ENCODE measurements at places on chromosomes 3 and 15.

GRCh38 chr15:53454843-53455721 is 304.4 kb downstream of the WDR72 start:
- DNase-seq = no peak

- no peak for DNase-seq
Observed at GRCh38 chr3:196821806-196822355, 45.8 kb upstream of the SENP5 start.

GRCh38 chr3:113070072-113070640 is 79.4 kb downstream of the GTPBP8 start:
- DNase-seq = no peak

GRCh38 chr3:185900228-185900627 is 37.6 kb downstream of the TRA2B start:
- no peak for DNase-seq

GRCh38 chr15:53251996-53252395 is 461.9 kb upstream of the ONECUT1 start:
- no peak for DNase-seq

DNA sequence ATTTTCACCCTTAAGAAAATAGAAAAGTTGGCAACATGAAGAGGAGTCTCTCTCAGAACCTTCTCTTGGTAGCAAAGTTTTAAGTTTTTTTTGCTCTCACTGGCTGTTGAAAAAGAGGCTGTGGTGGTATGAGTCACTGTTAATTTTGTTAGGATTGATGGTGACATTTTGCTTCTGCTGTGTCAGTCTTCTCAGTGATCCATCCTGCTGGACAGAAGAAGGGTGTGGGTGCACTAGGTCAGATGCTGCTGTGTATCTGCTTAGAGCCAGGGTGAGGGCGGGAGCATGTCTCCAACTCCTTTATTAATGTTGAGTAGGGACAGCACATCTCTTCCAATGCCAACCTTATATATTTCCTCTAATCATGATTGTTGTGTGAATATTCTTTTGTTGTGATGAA is 369.5 kb downstream of the FEZF2 start:
- no peak for DNase-seq

GRCh38 chr15:80689716-80690115 is 5.4 kb upstream of the ABHD17C start:
- no peak for DNase-seq

DNA sequence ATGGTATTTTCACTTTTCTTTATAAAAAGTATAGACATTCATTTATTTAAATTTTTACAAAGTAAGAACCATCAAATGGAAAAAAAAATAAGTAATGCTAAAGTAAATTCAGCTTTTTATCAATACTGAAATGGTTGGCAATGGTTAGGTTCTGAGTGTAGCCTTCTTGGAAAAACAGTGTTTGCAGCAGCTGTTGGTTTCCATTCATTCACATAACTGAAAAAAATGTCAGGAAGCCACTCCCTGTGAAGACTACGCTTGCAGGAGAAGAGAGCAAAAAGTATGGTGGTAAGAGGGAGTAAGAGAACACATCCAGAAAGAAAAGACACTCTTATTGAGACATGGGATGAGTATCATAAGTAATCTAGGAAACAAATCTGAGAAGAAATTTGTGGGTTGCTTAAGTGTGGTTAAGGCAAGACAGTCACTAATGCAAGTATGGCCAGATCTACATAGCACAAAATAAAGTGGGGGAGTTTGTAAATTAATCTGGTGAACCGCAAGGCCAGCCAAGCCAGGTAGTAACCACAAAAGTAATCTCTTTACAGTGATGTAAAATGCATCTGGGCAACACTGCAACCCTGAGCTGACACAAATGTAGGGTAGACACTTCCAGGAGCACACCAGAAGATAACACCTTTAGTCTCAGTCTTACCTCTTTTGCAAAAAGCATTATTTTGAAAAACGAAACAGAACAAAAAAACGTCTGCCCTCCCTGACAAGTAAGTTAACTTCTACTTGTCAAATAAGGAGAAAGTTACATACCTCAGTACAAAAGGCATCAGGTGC is 133.7 kb downstream of the IGSF11 start:
- DNase-seq = no peak

GRCh38 chr3:3578718-3579117 is 220.5 kb upstream of the LRRN1 start:
- DNase-seq = no peak

DNA sequence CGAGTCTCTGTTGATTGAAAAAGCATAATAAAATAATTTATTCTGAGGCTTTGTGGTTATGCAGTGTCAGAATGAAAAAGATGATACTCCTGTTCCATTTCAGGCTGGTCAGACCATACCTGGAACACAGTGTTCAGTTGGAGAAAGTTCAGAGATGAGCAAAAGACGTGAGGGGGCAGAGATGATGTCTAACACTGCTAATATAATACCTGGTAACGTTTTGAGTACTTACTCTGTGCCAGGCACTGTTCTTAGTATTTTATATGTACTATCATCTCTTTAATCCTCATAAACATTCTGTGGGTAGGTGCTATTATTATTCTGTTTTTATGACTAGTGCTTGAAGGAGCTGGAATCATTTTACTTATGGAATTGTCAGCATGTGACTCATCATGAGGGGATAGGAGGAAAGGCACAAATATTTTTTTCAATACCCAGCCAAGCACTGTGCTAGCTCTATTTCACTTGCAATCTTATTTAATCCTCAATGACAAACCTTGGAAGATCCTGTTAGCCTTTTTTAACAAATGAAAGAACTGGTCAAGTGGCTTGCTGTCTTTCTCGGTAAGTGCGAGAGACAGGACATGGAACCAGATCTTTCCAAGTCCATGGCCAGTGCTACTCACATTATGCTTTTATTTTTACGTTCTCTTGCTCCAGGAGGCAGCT is 31.8 kb downstream of the IQGAP1 start:
- no peak for DNase-seq

DNA sequence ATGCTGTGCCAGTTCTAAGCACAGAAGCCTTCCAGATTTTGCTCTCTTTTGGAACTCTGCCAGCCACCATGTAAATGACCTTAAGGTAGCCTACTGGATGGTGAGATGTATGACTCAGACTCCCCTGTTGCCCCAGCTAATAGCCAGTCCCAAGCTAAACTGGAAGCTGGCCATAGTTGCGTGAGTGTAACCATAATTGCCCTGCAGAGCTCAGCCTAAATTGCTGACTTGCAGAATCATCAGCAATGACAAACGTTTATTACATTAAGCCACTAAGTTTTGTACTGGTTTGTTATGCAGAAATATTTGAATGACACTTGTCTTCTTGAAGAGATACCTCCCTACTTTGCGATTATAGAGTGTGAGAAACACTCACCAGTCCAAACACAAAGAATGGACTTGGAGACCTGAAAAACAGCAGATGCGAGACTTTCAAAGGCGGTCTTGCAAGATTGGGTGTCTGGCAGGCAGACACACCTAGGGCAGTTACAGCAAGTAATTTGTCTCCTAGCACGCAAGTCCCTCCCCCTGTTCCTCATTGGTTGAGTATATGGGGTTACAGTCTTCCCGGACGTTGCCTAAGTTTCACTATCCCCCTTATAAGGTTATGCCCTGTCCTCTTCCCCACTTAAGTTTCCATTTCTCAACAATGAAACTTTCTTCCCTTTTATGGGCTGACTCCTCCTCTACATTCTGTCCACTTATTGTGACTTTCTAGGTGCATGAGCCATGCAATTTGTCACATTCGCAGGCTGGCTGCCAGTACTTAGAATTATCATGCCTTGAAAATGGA is 83.6 kb upstream of the XCR1 start:
- no peak for DNase-seq

DNA sequence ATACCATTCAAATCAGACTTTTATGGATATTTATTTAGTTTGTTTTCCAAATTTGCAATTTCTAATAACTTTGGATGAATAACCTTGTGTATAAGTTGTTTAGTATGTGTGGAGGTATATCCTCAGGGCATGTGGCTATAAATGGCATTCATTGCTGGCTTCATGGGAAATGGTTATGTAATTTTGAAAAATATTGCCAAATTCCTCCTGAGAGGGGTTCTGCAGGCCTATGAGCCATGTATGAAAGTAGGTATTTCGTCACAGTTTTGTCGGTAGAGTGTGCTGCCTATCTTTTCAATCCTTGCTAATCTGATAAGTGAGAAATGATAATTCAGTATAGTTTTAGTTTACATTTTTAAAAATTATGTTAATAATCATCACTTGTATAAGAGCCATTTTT is 256.4 kb upstream of the ZNF385D start:
- DNase-seq = no peak

DNA sequence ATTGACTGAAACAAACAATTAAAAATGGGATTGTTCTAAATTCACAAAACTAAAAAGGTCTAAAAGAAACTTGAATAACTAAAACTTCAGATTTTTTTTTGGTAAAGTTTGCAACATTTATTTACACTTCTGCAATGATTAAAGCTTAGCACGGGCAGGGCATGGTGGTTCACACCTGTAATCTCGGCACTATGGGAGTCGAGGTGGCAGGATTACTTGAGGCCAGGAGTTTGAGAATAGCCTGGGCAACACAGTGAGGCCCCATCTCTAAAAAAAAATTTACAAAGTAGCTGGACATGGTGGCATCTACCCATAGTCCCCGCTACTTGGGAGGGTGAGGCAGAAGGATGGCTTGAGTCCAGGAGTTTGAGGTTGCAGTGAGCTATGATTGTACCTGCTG is 31.6 kb downstream of the TLNRD1 start:
- no peak for DNase-seq

DNA sequence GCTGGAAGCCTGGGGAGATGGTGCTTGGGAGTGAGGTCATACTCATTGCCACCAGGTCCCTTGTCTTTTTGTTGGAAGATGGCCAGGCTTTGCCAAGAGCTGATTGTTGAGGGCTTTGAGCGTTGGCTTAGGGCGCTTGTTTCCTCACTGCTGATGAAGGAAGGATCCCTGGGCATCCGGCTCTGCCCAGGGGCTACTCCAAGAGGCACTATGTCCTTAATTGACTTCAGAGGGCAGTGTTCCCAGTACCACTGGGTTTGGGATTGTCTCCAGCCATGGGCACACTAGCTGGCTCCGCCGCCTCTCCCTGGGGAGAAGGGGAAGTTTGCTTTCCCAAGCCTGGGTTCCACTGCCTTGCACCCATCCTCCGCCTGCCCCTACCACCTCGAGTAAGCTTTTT is 57.2 kb upstream of the RGMA start:
- peak; percentile 16 for DNase-seq

DNA sequence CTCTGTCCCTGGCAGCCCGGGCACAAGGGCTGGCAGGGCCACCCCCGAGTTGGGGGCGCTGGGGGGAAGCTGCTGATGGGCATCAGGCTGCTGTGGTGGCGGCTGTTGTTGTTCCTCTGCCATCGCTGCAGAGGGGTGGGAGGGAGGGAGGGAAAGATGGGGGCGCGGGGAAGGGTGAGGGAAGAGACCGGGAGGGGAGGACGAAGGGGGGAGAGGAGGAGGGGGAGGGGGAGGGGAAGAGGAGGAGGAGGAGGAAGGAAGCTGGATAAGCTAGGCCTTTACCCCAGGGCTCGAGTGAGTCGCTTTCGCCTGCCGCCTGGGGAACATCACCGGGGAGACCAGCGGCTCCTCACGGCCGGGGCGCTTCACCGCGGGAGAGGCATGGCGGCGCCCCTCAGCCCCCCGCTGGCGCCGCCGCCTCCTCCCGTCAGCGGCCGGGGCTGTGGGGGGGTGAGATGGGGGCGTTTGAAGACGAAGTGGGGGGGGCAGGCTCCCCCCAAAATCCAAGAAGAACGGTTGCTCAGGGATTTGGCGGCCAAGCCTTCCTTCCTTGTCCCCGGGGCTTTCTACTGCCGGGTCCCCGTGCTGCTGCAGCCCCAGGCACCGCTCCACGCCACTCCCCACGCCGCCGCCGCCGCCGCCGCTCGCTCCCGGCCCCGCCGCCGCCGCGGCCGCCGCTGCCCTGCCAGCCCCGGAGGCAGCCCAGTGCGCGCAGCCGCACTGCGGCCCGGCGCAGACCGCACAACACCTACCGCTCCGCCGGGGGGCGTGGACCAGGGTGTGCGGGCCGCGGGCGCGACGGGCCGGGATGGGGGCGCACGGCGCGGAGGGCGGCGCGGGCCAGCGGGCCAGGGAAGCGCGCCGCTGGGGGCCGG is at the start of gene RFX7:
RFX7 (minus strand) TSS at position 717 of the 875 bp plus-strand sequence; CDS start at position 123, 594 bp downstream.
- DNase-seq = peak; percentile 72

DNA sequence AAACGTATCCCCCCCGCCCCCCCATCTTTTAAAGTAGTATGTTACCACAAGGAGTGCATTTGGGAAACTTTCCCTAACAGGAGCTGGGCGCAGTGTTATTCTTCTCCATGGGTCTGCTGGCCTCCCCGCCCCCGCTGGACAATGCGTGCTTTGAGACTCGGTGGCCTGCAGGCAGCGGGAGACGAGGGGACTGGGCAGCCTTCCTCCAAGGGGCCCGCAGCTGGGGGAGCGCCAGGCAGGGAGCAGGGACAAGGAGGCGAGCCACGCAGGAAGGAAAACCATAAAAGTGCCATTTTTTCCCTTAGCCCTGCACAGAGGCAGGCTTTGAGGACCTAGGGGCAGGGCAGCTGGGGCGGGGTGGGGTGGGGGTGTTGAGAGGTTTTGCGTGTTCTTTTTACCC is 14.1 kb downstream of the SOX2 start:
- DNase-seq = peak; percentile 96

DNA sequence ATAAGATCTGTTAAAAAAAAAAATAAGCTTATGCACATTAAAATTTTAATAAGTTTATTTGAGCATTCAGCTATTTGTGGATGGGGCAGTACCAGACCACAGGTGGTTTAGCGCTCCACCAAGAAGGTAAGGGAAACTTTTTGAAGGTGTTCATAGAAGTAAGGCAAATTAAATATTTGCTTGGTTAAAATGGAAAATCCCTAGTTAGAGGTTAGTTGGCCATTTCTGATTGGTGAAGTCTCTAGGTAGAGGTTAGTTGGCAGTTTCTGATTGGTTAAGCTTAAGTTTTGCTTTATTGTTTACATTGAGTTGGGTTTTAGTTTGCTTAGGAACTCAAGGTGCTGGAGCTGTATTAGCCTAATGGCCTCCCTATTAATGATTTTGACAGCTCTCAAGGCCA is 30.7 kb downstream of the SCN11A start:
- no peak for DNase-seq

DNA sequence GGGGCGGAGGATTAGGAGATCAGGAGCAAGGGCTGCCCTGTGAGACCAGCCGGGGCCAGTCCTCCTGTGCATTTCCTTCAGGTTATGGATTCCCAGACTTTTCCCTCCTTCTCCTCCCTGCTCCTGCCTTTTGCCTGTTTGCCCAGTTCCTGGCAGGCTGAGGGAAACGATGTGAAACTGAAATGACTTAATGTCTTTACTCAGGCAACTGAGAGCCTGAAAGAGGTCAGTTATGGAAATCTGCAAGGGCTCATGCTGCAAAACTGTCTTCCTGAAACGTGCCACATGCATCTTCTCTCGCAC is 57.2 kb downstream of the MESD start:
- no peak for DNase-seq
